ENCODE measurements at places on chromosomes 3 and 15.

- DNase-seq: peak; percentile 74
Measured at GRCh38 chr3:177777699-177778098, 580.4 kb upstream of the TBL1XR1 start.

GRCh38 chr3:20604659-20605058 is 418.7 kb upstream of the SGO1 start:
- no peak for DNase-seq

GRCh38 chr15:86802244-86802643 is 722.6 kb downstream of the AGBL1 start:
- no peak for DNase-seq

DNA sequence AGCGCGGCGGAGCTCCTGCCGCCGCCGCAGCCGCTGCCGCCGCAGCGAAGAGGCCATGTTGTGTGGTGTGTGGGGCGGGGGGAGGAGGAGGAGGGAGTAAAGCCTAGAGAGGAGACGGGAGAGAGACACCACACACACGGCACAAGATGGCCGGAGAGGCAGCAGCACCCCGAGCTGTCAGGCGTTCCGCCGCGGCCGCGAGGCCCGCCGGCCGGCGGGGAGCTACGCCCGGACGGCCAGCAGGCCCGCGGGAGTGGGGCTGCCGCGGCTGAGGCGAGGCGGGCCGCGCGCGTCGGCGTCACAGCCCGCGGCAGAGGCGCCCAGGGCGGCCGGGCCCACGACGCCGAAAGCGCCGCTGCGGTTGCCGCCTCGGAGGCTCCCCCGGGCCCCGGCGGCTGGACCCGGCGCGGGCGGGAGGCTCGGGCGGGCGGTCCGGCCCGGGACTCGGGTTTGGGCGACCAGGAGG is 17.4 kb upstream of the CHD2 start:
- DNase-seq: no peak

- peak; percentile 99 for DNase-seq
Measured at GRCh38 chr3:98901392-98902350, at the start of gene DCBLD2. Gene DCBLD2 (minus strand): TSS chr3:98901695. CDS start chr3:98901326, 369 bp downstream.

- no peak for DNase-seq
Measured at GRCh38 chr15:64987136-64987535, 2.6 kb downstream of the SPG21 start.

GRCh38 chr15:89419370-89419984 is 76.9 kb downstream of the RHCG start:
- DNase-seq: peak; percentile 41

- DNase-seq: no peak
Measured at GRCh38 chr3:103803787-103804186, 1369.0 kb downstream of the ZPLD1 start.

GRCh38 chr3:77362936-77363335 is 323.0 kb downstream of the ROBO2 start:
- DNase-seq: no peak

DNA sequence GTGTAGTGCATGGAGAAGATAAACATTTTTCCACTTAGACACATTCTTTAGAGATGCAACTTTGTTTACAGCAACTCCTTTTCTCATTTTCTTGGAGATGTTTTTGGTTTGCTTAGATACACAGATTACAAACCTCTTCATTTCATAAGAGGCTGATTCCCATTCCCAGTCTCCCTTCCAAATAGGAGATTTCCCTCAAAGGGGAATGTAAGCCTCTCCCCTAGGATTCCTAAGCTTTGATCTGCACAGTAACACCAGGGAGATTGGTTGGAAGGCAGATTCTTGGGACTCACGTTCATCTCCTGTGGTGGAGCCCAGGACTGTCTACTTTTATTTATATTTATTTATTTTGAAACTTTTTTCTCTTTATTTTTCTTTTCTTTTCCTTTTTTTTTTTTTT is 63.2 kb downstream of the MCTP2 start:
- DNase-seq: peak; percentile 16

DNA sequence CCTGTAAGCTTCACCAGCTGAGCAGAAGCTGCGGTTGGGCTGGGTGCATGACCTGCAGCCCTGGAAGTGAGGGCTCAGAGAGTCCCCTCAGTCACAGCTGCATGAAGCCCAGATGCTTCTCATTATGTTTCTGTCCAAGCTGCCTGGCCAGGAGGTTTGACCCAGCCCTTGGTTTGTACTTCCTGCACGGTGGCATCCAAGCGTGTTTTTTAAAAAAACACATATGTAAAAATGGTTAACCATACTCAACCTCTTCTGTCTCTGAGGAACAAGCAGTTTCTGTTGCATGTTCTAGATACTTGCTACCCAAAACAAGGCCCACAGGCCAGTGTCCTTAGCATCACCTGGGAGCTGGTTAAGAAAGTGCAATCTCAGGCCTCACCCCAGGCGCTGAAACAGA is 76.0 kb upstream of the ATP10A start:
- no peak for DNase-seq

GRCh38 chr3:37949866-37950265 is 40.7 kb upstream of the VILL start:
- no peak for DNase-seq

DNA sequence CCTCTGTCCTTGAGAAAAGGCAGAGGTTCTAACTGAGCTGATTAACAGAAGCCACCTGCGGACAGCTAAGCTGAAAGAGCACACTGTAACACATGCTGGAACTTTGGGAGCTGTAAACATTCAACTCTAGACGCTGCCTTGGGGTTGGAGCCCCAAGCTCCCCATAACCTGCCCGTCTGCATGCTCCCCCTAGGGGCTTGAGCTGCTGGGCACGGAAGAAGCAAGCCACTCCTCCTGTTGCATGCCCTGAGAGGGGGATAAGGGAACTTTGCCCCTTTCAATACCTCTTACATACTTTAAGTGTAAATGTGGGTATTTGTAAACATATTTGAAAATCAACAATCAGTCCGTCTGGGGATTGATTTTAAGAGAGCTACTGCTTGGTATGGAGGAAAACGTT is 188.4 kb downstream of the ADAMTSL3 start:
- DNase-seq: no peak

DNA sequence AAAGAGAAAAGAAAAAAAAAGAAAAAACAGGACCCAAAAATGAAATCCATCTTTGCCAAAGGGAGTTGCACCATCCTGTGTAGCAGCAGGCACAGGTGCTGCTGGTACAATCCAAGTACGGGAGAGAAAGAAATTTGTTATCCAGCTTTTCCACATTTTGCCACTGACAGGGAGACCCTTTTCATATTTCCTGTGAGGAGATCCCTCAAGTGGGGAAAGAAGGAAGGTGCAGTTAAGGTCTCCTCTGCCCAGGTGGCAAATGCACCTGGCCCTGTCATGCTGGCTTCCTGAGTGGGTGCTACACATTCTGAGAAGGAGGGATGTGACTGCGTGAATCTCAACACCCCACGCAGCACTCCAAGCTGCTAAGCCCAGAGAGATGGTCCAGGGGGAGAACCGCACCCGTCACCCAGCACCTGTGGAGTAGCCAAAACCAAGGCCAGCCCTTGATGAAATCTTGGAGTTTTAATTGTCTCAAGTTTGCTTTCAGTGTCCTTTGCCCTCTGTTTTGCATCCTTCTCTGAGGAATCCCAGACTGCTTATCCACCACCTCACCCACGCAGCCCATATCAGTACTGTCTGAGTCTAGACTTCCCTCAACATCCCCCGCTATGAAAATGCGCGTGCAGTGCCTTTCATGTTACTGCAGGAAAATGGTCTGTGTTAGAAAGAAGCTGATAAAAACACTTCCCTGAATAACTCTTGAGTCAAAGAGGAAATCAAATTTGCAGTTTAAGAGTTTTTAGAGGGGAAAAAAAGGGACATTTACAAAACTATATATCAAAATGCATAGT is 141.9 kb upstream of the THBS1 start:
- peak; percentile 35 for DNase-seq

- no peak for DNase-seq
Measured at GRCh38 chr15:56617628-56618027, 115.7 kb downstream of the ZNF280D start.

- no peak for DNase-seq
Measured at GRCh38 chr15:62624547-62625378, 417.8 kb upstream of the TPM1 start.

DNA sequence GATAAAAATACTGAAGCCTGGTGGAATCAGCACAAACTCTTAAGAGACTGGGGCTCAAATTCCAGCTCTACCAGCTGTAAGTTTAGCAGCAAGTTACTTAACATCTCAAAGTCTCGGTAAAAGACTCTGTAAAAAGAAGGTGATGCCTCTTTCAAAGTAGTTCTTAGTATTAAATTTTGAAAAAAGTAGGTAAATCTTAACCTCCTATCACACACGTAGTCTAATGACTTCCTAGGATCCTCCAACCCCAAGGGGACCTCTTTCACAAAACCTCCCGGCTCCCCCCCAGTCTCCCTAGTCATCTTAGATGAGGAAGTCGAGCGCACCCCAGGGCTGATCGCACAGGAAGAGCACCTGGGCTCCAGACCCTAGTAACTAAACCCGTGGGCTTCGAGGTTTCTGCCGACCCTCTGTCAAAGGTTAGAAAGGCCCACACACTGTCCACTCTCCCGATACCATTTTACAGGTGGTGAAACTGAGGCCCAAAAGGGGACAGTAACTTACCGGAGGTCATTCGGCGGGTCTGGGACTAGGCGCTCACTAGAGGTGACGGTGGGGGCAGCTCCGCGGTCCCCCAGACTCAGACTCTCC is 427 bp downstream of the MBD4 start:
- peak; percentile 45 for DNase-seq

All from MCF 10A (cell line).